Hematopoietic multipotent progenitor cell treated with erythropoietin and hydrocortisone succinate and interleukin-3 and kit ligand, for 17 days (in vitro differentiated cells): ENCODE measurements at places on chromosomes 1 and 21.

DNA sequence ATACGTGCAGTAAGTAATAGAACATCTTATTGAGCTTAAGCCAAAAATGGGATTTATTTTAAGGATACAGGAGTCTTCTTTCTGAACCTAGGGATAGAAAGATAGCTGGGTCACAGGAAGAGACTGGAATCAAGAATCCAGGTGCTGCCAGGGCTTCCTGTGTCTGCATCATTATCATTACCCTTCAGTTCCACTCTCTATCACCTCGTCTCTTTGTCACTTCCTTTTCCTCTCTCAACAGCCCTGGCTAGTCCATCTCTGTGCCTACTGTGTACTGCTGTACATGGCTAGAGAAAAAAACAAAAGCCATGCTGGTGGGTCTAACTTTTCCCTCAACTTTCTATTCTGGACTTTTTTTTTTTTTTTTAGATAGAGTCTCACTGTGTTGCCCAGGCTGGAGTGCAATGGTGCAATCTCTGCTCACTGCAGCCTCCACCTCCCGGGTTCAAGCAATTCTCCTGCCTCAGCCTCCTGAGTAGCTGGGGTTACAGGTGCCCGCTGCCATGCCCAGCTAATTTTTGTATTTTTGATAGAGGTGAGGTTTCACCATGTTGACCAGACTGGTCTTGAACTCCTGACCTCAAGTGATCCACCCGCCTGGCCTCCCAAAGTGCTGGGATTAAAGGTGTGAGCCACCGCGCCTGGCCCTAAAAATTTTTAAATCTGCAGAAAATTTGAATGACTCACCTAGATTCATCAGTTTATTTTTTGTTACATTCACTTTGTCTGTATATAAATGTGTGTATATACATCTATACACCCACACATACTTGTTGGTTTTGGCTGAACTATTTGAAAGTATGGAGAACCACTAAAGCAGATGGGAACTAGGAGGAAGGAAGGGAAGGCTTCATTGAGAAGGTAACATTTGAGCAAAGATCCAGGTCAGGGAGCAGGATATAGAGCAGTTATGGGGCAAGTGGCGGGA is 31.9 kb downstream of the UBE4B start:
- no peak for DNase-seq

- DNase-seq, result peak; percentile 58
Measured at GRCh38 chr1:95118067-95118499, 928 bp downstream of the TLCD4 start.

DNA sequence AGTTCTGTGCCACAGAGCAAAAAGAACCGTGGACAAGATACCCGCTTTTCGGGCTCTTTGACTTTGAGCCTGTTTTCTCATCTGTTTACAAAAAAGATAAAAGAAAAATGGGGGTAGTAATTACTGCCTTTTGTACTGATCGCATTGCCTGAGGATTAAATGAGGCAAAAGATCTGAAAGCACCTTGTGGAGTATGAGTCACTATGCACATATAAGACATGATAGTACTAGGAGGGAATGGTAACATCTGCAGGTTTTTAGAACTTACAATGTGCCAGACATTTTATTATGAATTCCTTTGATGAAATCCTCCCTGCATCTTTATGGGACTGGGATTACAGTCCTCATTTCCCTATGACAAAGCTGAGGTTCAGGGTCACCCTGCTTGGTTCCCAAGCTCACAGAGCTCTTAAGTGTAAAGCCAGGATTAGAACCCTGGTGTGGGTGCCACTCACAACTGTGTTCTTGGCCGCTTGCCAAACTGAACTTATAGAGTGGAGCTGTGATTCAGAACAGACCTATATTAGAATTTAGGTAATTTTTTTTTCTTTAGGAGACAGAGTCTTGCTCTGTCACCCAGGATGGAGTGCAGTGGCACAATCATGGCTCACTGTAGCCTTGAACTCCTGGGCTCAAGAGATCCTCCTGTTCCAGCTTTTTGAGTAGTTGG is 1.8 kb downstream of the DISC1 start:
- DNase-seq, result no peak

- no peak for DNase-seq
Measured at GRCh38 chr1:119068427-119068826, 72.0 kb downstream of the WARS2 start.

DNA sequence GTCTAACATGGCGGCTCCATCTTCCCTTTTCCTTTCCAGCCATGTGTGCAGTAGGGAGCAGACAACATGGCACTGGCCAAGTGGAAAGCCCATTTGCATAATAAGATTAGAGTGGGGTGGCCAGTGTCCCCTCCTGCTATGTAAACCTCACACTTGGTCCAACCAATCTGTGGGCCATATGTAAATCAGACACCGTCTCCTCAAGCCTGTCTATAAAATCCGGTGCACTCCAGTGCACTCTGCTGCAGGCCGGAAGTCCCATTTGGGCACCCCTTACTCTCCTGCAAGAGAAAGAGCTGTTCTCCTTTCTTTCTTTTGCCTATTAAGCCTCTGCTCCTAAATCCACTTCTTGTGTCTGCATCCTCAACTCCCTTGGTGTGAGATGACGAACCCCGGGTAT is 44.1 kb downstream of the OLFML3 start:
- no peak for DNase-seq

GRCh38 chr1:61604684-61605083 is 120.3 kb downstream of the TM2D1 start:
- DNase-seq, result no peak

DNA sequence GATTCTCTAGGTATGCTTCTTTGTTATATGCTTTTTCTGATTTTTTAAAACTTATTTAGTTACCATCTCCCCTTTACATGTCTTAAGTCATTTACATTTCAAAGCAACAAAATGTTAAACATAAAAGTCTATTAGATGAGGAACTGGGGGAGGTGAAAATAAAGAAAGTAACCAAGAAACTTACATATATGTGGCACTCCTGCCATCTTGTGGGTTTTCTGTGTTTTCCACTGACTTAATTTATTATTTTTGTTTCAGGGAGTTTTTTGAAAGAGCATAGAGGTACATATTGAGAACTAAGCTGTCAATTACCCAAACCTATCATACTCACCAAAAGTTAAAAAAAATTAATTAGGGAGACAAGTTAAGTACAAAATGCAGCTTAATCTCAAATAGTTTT is 1531.1 kb downstream of the MRPL39 start:
- DNase-seq, result no peak

GRCh38 chr1:67588178-67588855 is 96.7 kb upstream of the GADD45A start:
- DNase-seq, result no peak

- no peak for DNase-seq
Measured at GRCh38 chr1:68623700-68624099, 126.8 kb upstream of the DEPDC1 start.

DNA sequence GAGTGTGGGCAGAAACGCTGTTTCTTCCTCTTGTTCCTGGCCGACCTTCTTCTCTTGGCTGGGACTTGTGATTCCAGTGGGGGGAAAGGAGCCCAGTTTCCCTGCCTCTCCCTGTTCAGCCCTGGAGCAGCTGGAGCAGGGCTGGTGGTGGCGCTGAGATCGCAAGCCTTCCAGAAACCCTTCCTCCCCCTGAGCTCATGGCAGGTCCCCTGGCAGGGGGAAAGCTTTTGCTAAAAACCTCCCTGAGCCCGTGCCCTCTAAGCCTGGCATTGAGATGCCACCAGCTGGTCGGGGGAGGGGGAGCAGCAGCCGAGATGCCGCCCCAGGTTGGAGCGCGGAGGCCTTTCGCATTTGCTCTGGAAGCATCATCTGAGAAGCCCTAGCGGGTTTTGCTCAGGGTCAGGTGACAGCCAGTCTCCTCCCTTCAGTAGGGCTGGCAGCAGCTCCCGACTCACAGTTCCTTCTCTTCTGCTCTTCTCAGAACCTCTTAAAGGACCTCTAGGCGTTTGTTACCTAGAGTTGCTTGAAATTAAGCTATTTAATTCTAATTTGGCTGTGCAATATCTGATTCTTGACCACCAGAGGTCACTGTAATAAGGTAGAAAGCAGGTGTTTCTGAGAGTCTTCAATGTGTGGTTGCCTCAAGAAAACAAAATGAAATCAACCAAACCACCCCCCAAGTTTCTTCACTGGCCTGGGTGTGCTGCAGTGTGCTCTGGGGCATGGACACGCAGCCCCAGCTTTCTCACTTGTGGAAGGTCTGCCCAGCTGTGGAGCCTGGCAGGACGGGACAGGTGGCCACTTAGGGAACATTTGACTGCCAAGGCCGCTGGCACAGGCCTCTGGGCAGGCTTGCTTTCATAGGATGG is 257.3 kb downstream of the CAMTA1 start:
- no peak for DNase-seq

DNA sequence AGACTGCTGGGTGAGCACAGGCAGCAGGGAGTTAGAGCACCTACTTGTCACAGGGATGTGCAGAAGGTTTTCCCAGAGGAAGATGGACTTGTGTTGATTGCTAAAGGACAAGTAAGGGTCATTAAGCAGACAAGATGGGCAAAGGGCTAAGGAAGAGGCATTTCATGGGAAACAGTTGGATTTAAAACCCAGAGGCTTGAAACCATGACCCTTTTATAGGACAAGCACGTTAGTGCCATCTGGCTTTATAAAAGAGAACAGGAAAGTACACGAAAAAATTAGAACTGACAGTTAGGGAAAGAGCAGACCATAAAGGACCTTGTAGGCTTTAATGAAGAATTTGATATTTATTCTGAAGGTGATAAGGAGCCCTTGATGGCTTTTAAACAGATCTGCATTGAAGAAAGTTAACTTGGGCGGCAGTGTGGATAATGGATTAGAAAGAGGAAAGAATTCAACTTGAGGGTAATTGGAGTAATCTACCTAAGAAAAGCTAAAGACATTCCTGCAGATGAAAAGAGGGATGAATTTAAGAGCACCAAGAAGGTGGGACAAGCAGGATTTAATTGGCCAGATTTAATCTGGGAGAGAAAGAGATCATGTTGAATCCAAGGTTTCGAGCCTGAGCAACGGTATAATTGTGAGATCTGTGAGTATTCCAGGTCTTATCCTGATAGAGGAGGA is 68.6 kb downstream of the ZC3H11B start:
- no peak for DNase-seq

GRCh38 chr1:205170532-205171269 is 40.8 kb downstream of the DSTYK start:
- peak; percentile 53 for DNase-seq

DNA sequence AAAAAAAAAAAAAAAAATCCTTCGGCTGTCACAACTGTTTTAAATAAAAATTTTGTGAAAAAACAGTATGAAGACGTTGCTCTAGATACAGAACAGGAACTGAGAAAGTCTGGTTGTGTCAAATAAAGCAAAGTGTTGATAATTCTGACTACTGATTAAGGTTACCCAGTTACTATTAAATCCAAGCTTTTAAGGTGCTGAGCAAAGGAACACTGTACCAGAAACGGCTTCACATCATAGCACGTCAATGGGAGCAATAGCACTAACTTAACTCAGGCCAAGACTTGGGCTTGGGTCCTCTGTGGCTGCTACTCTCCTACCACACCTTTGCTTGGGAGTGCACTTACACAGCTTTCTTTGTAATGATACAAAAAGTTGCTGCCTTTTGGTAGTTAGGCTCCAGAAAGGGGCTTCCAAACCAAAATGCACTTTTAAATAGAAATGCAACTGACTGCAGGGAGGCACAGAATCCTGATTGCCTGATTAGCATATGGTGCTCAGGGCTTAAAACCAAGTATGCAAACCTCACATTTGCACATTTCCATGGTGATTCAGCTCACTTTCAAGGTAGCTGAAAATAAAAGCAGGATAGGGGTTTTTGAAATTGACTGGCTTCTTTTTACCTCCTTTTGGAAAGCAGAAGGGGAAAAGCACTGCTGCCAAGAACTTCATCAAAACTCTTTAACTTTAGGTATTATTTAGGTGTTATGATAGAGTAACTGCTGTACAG is 6.3 kb downstream of the MCL1 start:
- no peak for DNase-seq

DNA sequence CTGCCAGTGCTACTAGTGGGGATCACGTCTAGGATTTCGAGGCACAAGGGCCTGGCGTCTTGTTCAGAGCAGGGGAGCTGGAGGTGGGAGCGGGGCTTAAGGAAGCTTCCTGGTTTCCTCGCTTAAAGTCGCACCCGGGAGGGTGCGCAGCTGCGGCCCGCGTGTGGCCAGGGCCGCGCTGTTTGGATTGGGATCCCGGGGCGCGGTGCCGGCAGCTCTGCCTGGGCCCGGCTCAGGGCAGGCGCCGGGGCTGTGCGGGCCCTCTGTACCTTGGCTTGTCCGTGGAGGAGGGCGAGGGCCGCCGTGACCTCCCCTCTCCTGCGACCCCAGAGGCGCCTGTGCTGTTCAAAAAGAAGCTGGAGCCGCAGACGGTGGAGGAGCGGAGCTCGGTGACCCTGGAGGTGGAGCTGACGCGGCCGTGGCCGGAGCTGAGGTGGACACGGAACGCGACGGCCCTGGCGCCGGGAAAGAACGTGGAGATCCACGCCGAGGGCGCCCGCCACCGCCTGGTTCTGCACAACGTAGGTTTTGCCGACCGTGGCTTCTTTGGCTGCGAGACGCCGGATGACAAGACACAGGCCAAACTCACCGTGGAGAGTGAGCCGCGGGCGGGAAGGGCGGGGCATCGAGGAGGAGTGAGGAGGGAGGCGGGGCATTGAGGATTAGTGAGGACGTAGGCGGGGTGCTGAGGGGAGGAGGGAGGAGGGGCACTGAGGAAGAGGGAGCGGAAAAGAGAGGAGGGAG is 67.8 kb downstream of the OBSCN start:
- DNase-seq, result peak; percentile 52

DNA sequence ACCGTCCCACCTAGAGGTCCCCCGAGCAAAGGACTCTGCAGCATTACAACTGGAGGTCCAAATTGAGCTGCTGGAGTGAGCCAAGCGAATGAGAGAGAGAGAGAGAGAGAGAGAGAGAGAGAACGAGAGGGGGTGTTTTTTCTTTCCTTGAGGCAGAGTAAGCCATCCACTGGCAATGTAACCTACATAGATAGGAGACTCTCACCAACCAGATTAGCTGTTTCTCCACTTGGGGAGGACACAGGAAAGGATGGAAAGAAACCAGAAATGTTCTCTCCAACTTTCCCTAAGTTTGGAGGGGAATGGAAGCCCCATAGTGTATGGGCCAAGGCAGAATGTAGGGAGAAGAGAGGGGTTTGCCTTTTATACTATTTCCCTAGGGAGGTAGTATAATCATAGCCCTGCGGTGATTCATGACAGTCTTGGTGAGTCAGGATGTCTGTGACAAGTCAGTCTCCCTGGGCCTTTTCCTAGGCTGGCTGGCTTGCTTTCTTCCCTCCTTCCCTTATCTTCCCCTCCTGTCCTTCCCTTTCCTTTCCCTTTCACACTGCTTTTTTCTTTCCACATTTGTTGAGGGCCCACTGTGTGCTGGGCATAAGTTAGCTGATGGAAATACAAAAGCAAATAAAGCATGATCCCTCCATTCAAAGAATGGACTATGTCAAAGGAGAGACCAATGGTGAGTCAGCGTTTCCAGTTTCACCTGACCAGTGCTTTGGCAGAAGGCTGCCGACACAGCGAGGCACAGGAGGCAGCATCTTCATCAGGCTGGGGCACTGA is 7.1 kb downstream of the FNDC7 start:
- no peak for DNase-seq
